Cerebellum (tissue), 4 donors: ENCODE measurements at places on chromosomes 13 and 19. TPM values are rescaled to one million over a fixed set of nuclear protein-coding genes. Genes with fewer than 3 reads are reported as not detected.

The SYNGR4 gene
- total RNA-seq: 0.27 TPM

DNA sequence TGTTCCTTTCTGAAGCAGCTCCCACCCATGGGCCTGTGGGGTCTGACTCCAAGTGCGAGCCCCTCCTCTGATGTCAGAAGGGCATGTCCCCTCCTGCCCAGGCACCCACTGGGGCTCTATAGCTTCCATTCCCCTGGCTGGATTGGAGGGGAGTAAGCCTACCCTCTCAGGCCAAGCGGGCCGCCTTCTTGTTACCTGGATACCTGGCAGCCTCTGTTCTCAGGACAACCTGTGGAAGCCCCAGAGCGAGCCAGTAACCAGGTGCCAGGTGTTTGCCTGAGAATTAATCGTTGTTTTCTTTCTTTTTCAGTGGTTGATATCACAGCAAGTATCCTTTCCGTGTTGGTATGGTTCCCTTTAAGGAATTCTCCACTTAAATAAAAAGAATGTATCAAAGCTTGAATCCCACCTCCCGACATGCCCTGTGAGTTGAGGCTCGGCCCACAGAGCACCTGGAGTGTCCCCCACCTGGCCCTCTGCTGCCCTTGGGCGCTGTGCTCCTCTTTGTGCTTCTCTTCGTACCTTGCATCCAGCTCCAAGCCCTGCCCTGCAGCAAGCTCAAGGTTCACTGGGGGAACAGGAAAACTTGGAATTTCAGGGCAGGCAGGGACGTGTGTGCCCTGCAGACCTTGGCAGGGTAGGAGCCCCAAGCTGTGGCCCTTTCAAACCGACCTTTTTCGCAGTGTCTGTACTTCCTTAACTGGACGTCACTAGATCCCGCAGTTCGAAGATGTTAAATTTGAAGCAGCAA lies 15.0 kb downstream of the MAU2 start:
- no peak for DNase-seq

- DNase-seq: no peak
Measured at GRCh38 chr19:4016486-4016885, 8.9 kb downstream of the PIAS4 start.

GRCh38 chr13:89878904-89879303 lies 1468.6 kb upstream of the MIR17HG start:
- no peak for DNase-seq

GRCh38 chr19:49689133-49690078 lies at the start of gene ADM5:
Gene ADM5, plus strand, starts transcription at chr19:49689594. Its CDS starts 244 bp downstream, at chr19:49689838.
- peak; percentile 84 for DNase-seq

DNA sequence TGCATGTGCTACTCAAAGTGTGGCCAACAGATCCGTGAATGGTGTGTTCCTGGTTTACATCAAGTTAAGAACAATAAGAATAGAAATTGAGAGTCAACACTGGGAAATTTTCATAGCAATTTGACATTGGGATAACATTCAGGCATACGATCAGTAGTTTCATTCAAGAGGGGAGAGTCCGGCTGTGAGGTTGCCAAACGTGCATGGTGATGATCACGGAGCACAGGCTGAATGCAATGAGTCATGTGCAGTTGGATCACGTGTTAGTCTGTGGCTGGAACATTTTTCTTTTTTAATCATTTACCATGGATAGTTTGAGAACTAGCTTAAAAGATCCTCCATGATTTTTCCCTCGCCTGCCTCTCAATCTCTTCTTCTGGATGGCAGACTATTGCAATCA lies 2.5 kb upstream of the DCT start:
- DNase-seq: no peak

DNA sequence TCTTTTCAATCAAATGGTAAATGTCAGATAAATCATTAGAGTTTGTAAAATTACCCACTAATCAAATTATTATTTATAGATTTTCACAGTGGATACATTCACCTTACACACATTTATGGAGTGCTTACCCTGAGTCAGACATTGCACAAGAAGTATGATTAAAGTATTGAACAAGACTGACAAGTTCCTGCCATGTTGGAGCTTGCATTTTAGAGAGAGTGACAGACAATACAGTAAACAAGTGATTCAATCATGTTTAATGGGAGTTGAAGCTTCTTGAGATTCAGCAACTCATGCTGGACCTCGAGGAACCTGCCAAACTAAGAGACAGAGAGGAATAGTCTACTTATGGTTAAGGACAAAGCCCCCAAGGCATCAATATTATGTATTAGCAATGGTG lies 487.8 kb downstream of the PCDH17 start:
- no peak for DNase-seq

The ADM5 gene
- total RNA-seq: 1.5 TPM

DNA sequence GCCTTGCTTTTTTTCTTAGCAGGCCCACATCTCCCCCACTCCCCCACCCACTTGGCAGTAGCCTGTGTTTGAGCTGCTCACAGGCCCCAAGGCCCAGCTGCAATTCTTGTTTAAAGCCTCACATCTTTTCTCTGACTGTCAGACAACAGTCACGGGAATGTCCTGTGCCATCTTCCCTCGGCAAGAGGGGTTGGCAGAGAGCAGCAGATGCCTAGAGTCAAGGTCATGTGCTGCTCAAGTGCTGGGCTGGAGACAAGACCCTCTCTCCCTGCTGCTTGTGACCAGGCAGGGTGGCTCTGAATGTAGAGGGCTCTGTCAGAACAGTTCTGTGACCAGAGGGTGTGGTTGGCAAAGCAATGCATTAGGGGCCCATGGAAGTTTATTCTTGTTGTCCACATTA lies 47.4 kb downstream of the BBC3 start:
- no peak for DNase-seq

- DNase-seq: no peak
Measured at GRCh38 chr13:110028311-110028710, 241.9 kb upstream of the IRS2 start.

The COPE gene
- 58.3 TPM for total RNA-seq

DNA sequence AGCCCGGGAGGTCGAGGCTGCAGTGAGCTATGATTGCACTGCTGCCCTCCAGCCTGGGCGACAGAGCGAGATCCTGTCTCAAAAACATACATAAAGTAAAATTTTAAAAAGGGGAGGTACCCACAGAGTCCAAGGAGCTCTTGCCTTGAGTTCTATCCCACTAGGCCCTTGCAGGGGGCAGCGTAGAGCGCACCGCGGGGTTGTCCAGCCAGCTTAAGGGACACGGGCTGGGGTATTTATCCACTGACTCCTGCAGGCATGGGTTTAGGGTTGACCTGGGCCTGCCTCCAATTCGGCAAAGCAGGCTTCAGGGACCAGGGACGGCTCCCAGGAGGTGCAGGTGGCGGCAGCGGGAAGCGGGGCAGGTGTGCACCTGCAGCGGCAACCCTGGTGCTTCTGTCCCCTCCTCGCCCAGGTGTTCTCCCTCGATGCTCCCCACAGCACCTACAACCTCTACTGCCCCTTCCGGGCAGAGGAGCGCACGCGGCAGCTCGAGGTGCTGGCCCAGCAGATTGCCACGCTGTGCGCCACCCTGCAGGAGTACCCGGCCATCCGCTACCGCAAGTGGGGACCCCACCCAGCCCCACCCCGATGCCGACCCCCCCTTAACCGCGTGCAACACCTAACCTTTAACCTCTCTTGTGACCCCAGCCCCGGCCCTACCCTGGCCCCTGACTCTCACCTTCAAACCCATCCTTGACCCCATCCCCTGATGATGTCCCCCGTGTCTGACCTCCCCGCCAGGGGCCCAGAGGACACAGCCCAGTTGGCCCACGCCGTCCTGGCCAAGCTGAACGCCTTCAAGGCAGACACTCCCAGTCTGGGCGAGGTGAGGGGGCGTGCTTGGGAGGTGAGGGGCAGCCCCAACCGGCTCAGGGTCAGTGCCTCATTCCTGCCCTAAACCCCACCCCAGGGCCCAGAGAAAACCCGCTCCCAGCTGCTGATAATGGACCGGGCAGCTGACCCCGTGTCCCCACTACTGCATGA lies 4.7 kb downstream of the STXBP2 start:
- no peak for DNase-seq

DNA sequence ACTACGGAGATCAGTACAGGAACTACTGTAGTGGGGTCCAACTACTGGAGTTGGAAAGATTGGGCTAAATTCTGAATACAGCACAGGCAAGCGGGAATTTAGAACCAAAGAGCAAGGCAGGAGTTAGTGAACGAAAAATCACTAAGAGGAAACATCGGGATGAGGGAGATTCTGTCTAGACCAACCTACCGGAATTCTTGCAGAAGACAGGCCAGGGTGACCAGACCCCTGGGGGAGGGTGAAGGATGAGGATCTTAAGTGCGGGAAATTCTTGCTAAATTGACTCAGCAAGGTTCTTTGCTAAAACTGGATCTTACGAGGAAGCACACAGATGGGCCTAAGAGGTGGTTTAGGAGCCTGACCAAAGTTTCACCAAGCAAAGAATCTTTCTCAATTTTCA lies 13.2 kb upstream of the PSPC1 start:
- DNase-seq: no peak
